ENCODE measurements at places on chromosomes 16 and 17.

DNA sequence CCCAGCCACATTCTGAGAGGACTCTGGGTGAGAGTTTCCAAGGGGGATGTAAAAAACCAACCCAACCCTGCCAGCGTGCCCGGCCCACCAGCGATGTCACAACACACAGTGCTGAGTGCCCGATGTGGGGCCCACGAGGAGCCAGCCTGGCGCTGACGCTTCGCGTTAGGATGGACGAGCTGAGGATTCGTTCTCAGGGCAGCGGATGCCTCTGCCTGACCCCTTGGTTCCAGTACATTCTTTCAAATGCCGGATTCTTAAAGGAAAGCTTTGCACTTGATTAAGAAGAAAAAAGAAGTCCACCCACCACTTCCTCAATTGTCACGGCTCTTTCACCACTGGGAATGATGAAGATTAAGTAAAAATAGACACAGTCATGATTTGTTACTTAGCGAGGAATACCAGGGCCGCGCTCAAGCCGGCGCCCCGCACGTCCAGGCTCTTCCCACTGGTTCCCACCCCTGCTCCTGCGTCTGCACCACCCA, 79.4 kb downstream of the IRF8 start:
- DNase-seq = peak; percentile 68

GRCh38 chr17:1071103-1071825, 74.3 kb downstream of the TIMM22 start:
- peak; percentile 41 for DNase-seq

DNA sequence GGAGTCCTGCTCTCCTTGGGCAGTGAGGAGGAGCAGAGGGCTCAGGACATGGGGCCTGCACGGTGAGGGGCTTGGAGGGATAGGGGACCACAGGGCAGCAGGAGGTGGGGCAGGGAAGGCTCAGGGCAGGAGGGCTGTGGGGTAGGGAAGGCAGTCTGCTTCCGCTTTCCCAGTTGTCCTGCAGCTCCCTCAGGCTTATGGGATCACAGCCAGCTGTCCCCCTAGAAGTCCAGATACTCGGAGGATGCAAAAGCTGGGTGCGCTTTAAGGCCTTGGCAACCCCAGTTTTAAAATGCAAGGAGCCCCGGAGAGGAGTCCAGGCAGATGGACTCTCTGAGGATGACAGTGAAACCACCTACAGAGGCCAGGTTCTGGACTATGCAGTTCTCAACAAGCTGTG, 299.1 kb upstream of the FOXF1 start:
- no peak for DNase-seq

GRCh38 chr17:77070888-77071279, 69.9 kb upstream of the SEC14L1 start:
- no peak for DNase-seq

DNA sequence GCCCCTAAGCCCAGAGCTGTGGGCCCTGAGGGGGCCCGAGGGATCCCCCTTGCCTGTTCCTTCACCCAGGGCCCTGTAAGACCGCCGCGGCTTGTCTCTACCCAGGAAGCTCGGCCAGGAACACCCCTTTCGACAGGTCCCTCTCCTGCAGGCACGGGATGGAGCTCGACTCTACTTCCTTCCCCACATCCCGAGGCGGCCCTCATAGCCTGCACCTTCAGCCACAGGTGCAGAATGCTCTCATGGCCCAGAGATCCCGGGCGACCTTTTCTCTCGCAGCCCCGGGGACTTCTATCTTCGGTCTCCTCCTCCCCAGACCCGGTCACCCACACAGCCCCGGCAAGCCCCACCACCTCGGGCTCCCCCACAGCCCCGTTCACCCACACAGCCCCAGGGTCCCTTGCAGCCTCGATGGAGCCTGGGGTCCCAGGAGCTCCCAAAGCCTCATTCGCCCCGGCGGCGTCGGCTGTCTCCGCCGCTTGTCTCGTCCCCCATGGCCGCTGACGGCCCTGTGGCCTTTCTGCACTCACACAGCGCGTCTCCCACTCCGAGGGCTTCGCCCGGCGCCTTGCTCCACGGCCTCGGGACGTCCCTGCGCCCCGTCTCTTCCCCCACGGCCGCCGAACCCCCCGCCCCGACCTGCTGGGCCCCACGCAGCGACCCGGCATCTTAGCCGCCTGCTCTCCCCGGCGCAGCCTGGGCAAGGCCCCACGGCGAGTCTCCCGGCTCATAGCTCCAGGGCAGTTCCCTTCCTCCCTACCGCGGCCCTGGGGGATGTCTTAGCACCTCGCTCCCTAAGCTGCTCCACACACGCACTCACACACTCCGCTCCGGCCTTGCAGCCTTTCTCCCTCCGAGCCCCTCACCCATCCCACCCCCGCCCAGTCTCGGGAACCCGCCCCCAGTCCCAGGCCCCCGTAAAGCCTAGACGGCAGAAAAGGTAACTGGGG, 650 bp downstream of the KIAA0753 start:
- peak; percentile 66 for DNase-seq

DNA sequence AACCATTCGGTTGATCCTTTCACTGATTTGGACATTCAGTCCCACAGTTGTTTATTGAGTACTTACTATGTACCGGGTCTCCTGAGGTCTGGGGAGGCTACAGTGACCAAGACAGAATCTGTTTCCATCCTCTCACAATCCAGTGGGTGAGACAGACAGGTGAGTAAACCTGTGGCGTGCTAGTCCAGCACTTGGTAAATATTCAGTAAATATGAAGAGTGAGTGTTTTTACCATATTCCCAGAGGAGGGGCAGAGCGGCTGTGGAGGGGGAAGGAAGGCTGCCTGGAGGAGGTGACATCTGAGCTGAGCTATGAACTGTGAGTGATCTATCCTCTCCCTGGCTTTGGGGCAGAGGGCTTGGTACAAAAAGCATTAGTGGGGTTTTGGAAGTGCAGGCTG, 31.4 kb downstream of the CCR7 start:
- no peak for DNase-seq

GRCh38 chr17:78106211-78106610, 22.3 kb downstream of the TMC6 start:
- DNase-seq = no peak

- DNase-seq = no peak
Observed at GRCh38 chr16:83624429-83625120, 183.2 kb upstream of the HSBP1 start.

GRCh38 chr16:54266363-54266955, 20.1 kb downstream of the IRX3 start:
- DNase-seq = no peak

- no peak for DNase-seq
Observed at GRCh38 chr17:28326114-28326513, 7.1 kb downstream of the TMEM97 start.

GRCh38 chr16:25097276-25097975, 14.1 kb upstream of the LCMT1 start:
- no peak for DNase-seq
